Subcutaneous preadipocyte (primary cell): ENCODE measurements at places on chromosomes 5 and 9. TPM values are rescaled to one million over a fixed set of nuclear protein-coding genes. Genes with fewer than 3 reads are reported as not detected.

EMB gene
- 0.37 and 0.98 TPM in 2 replicates for total RNA-seq

CRHBP gene
- total RNA-seq, result 0.73 TPM in 1 of 2 replicates, not detected in the other

GRIA1 gene
- under 0.01 TPM in 1 of 2 replicates, not detected in the other for total RNA-seq

SPINK7 gene
- total RNA-seq, result not detected in 2 replicates

SLF1 gene
- total RNA-seq, result 7.3 and 12.5 TPM in 2 replicates

SLC6A19 gene
- not detected in 2 replicates for total RNA-seq

SCGB3A2 gene
- total RNA-seq, result not detected in 2 replicates

MAP3K1 gene
- total RNA-seq, result 4.0 and 8.4 TPM in 2 replicates

GMCL2 gene
- total RNA-seq, result not detected in 2 replicates

SMIM3 gene
- 101 and 126 TPM in 2 replicates for total RNA-seq

SLC6A18 gene
- total RNA-seq, result not detected in 2 replicates

CNTNAP3 gene
- total RNA-seq, result not detected in 2 replicates

SNX2 gene
- total RNA-seq, result 76.0 and 91.1 TPM in 2 replicates

ADAMTSL1 gene
- total RNA-seq, result 134 and 166 TPM in 2 replicates

HMMR gene
- total RNA-seq, result 44.8 and 60.4 TPM in 2 replicates

ARHGAP26 gene
- total RNA-seq, result 5.1 and 9.6 TPM in 2 replicates

MYOZ3 gene
- 0.39 TPM in 1 of 2 replicates, not detected in the other for total RNA-seq

OBP2B gene
- not detected in 2 replicates for total RNA-seq

RLN1 gene
- total RNA-seq, result not detected in 2 replicates

FAM53C gene
- 30.1 and 33.2 TPM in 2 replicates for total RNA-seq

CCL27 gene
- not detected in 2 replicates for total RNA-seq

BRINP1 gene
- 1.6 and 4.0 TPM in 2 replicates for total RNA-seq

SLC36A1 gene
- 11.1 and 12.1 TPM in 2 replicates for total RNA-seq

PGM5 gene
- total RNA-seq, result 0.78 and 4.0 TPM in 2 replicates

IFNA21 gene
- not detected in 2 replicates for total RNA-seq

CHD1 gene
- total RNA-seq, result 38.2 and 59.8 TPM in 2 replicates

SIL1 gene
- 39.5 and 51.4 TPM in 2 replicates for total RNA-seq

RELL2 gene
- total RNA-seq, result 2.9 and 3.3 TPM in 2 replicates

CDX1 gene
- total RNA-seq, result not detected in 2 replicates

PRUNE2 gene
- 37.3 and 68.7 TPM in 2 replicates for total RNA-seq

ZNF474 gene
- under 0.01 TPM in 2 replicates for total RNA-seq

ACOT12 gene
- not detected in 2 replicates for total RNA-seq

EIF4EBP3 gene
- total RNA-seq, result 0.39 and 2.6 TPM in 2 replicates

FREM1 gene
- 0.37 and 0.39 TPM in 2 replicates for total RNA-seq

PCDHB9 gene
- under 0.01 TPM in 2 replicates for total RNA-seq
